MCF 10A (cell line): ENCODE measurements at places on chromosomes 5 and 9. TPM values are rescaled to one million over a fixed set of nuclear protein-coding genes. Genes with fewer than 3 reads are reported as not detected.

DNA sequence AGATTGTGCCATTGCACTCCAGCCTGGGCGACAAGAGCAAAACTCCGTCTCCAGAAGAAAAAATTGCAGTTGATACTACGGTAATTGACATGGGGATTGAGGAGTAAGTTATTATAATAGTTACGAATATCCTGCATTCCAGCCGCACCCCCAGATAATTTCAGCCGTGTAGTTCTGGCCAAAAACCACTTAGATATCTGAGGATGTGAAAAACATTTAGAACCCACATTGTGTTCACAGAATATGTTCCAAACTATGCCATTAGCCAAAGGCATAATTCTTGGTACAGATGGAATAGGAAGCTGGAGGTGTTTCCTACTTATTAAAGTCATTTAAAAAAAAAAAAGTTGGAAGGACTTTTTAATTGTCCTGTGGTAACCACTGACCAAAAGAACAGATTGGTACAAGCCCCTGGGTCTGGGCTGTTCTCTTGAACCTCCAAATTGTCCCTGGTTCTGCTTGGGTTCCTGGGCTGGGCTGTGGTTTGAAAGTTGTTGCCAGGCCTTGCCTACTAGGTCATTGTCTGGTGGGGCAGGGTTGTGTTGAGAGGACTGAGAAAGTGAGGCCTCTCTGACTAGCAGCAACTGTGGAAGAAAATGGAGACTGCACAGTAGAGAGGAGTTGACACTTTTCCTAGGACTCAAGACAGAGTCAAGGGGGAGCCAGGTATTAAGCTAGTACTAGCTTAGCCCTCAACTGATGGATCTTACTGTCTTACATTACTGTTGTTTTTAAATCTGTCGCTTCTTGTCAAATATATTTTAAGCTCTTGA is 198.8 kb downstream of the NR3C1 start:
- H3K27me3 ChIP-seq, result no peaks in the 10 kb centered on the region
- H3K27ac ChIP-seq, result peak overlapping the region; percentile 96
- H3K4me1 ChIP-seq, result peaks cover 54% of the 10 kb centered on the region
- H3K4me3 ChIP-seq, result no peak overlapping the region

DNA sequence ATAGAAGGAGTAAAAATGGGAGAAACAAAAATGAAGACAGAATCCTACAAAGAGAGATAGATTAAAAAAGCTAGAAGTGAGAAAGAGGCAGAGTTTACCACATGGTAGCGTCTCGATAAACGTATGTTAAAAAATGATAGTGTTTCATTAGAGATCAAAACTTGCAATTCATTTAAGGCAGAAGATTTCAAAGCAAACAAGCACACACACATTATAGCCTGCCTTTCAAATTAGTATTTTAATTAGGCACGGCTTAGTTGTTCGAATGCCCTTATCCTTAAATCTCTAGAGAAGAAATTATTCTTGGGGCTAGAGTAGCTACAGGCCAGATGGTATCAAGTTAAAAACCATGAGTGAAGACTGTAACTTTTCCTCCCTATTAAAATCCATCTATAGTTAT is 6.0 kb downstream of the STOM start:
- no peak for DNase-seq
- peak overlapping the region; percentile 20 for H3K4me3 ChIP-seq
- peak overlapping the region; percentile 1 for H3K27ac ChIP-seq
- peaks cover 71% of the 10 kb centered on the region for H3K36me3 ChIP-seq

DNA sequence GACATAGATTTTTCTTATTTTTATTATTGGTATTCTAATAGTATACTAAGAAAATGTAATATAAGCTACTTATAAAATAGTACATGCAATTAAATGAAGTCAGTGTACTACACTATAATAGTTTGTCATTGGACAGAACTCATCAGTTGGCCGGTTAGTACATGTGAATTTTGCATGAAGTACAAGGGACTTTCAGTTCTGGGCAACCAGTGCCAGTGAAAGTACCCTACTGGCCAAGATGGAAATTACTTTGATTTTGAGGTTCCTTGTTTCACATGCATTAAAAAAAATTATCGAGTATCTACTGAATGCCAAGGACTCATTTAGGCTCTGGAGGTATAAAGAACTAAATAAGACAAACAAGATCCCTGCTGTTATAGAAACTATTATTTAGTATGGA is 213.4 kb upstream of the ELL2 start:
- H3K36me3 ChIP-seq, result no peaks in the 10 kb centered on the region
- no peak overlapping the region for H3K4me3 ChIP-seq
- peaks cover 28% of the 10 kb centered on the region for H3K4me1 ChIP-seq
- peak; percentile 43 for DNase-seq

TNC gene
- total RNA-seq, result 49.8 and 82.4 TPM in 2 replicates

RGS3 gene
- 32.1 and 34.8 TPM in 2 replicates for total RNA-seq
